Activated CD4-positive, CD25-positive, alpha-beta regulatory T cell treated with anti-CD3 and anti-CD28 coated beads, Interleukin-2, amount 50 U/mL, for 16 hours (primary cell): ENCODE measurements at places on chromosomes 2 and 18.

DNA sequence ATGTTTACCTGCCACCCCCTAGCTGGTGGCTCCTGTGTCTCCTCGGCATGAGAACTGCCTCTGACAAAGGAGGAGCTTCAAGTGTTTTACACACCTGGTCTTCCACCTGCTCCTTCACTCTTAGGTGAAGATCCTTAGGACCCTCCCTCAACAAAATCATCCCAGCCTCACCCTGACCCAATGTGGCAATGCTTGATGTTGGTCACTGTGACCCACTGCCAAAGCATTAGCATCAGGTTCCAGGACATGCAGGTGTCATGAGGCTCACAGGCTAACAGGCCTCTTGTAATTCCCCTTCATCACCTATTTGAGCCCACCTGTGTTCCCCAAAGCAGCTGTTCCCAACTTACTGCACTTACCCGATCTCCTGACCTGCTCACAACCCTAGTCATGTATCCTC lies 9.8 kb downstream of the FZD5 start:
- no peak for DNase-seq

DNA sequence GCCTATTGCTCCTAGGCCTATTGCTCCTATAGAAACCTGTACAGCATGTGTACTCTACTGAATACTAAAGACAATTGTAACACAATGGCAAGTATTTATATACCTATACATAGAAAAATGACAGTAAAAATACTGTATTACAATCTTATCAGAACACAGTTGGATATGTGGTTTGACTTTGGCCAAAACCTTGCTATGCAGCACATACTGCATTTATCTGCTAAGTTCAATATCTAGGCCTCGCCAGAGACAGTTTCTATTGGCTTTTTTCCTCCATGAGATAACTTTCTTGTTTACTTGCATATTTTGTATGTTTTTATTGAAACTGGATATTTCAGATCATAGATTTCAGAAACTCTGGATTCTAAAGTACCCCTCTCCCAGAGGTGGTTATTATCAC lies 19.3 kb upstream of the TMEM87B start:
- DNase-seq = no peak

GRCh38 chr2:47026748-47027534 lies 111.3 kb upstream of the MCFD2 start:
- no peak for DNase-seq

DNA sequence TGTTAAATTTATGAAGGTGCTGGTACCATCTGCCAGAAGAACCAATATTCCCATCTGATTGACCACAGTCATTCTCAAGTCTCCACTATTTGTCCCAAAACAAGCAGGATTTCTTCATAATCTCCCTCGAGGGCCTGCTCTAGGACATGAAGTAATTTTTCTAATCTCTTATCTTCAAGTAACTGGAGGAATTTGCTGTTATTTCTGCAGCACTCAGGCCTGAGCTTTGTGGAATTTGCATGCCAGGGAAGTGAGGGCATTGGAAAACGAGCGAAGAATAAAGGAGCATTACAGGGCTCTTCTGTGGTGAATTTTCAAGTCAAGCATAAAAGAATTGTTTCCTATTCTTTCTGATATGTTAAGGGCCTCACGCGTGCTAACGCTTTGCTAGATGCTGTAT lies 161.2 kb upstream of the EPAS1 start:
- no peak for DNase-seq

DNA sequence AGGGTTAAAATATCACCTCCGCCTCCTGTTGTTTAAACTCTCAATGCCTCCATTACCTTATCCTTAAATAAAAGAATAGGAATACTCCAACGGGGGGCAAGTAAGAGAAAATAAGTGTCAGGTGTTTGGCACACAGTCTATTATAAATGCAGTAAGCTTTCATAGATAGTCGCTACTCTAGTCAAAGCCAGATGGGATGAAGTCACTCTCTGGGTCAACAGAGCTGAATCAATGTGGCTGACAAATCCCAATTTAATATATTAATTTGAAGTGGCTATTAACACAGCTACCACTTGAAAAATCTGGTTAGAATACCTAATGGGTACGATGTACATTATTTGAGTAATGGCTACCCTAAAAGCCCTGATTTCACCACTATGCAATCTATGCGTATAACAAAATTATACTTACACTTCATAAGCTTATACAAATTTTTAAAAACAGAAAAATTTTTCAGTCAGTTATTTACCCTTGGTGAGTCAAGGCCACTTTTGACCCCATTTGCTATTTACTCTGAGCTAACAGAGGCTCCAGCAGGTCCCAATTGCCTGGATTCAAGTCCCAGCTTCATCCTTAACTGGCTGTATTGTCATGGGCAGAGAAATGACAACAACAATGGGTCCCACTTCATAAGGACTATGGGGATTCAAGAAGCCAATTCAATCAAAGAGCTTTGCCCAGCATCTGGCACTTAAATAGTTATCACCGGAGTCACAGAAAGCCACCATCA lies 167.5 kb upstream of the PID1 start:
- DNase-seq = no peak

- DNase-seq = no peak
Measured at GRCh38 chr2:53989210-53989862, 18.5 kb upstream of the PSME4 start.

DNA sequence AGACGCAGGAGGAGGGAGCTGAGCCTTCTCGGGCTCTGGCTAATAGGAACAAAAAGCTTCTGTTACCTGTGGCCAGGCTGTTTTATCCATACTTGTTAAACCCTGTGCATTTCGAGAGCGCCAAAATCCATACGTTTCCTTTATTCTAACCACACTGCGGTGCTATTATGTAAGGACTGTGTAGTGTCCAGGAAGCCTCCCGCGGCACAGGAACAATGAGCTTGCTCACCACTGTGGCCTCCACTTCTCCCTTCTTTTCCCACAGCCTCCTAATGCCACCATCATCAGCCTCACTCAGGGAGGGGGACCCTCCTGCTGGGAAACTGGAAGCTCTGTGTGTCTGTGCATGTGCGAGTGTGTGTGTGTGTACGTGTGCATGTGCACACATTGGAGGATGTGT lies 268.5 kb downstream of the HAUS1 start:
- DNase-seq = no peak

DNA sequence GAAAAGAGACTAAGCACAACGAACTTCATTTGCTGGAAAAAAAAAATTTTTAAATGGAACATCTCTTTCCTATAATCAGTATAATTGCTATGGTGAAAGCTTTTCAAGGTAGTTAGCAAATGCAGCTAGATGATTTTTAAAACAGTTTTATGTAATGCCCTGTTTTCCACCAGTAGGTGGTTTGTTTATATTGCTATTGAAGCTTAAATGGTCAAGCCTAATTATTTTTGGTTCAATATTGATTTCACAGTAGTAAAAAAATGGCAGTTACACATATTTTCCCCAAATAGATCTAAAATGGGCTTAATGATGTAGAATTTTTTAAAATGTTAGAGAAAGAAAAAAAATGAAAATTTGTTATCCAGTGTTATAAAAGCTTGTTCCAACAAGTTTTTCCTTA lies 70.2 kb downstream of the CDH19 start:
- no peak for DNase-seq
